PC-9 (cell line): ENCODE measurements at places on chromosomes 13 and 19. TPM values are rescaled to one million over a fixed set of nuclear protein-coding genes. Genes with fewer than 3 reads are reported as not detected.
A peak's percentile ranks its signal among the peaks of the same experiment; 100 is the strongest.

INSL3 gene
- 3.2 and 4.0 TPM in 2 replicates for total RNA-seq

DNA sequence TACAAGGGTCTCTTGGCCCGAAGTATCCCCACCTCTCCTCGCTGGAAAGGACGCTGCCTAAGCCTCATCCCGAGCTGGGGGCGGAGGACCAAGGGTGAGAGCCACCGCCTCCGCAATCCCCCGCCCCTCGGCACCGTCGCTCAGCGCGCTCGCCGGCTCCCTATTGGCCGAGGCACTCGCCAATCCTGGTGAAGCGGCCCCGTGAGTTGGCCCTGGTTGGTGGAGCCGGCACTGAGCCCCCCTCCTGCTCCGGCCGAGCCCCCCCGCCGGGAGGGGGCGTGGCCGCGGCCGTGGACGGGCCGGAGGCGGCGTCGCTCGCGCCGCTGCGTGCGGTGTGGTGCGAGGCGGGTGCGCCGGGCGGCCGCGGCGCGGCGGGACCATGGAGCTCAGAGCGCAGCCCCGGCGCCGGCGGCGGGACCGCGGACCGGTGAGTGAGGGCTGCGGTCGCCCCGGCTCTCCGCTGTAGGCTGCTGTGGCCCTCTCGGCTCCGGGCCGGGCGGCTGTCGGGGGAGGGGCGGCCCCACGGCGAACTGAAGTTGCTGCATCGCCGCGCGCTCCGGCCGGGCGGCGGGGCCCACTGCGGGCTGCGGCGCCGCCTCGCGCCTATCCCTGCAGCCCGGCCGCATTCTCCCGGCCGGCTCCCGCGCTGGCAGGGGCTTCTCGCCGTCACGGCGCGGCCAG lies at the start of gene WASF3:
Gene WASF3, plus strand, starts transcription at position 291 of the 681 bp plus-strand sequence. CDS start 84,588 bp downstream, outside the sequence.
- no peak within 1 kb of the TSS for H3K27ac ChIP-seq
- peak within 1 kb of the TSS; percentile 49; the same call in 1 of the 2 replicates for H3K4me3 ChIP-seq
- DNase-seq, result peak; percentile 64
- H3K4me1 ChIP-seq, result no peaks in the 10 kb centered on the region
- peaks cover 62% of the 10 kb centered on the region for H3K27me3 ChIP-seq
- H3K36me3 ChIP-seq, result no peaks in the 10 kb centered on the region

DNA sequence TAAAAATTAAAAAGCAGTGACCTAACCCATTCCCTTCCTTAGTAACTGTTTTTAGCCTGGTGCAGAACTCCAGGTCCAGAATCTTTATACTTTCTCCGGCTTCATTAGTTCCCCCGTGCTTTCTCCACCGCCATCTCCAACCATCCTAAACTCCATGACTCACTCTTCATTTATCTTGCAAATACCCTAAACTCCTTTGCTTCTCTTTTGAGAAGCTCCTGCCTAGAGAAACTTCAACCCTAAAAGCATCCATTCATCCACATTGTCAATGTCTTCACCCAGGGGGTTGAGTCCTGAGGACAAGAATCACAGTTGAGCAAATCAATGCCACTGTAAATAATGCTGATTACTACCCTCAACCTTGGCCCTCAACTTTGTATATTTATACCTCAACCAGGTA lies 17.1 kb upstream of the GARRE1 start:
- H3K27me3 ChIP-seq, result no peaks in the 10 kb centered on the region
- H3K4me3 ChIP-seq, result no peak overlapping the region
- H3K27ac ChIP-seq, result no peak overlapping the region
- no peaks in the 10 kb centered on the region for H3K36me3 ChIP-seq

STK11 gene
- 53.0 and 59.5 TPM in 2 replicates for total RNA-seq

GRCh38 chr19:5394551-5395505 lies 54.2 kb upstream of the PTPRS start:
- DNase-seq, result no peak
- H3K27ac ChIP-seq, result no peak overlapping the region
- H3K4me1 ChIP-seq, result no peaks in the 10 kb centered on the region
- no peaks in the 10 kb centered on the region for H3K36me3 ChIP-seq
- H3K4me3 ChIP-seq, result no peak overlapping the region
- H3K27me3 ChIP-seq, result peaks cover 50% of the 10 kb centered on the region

DNA sequence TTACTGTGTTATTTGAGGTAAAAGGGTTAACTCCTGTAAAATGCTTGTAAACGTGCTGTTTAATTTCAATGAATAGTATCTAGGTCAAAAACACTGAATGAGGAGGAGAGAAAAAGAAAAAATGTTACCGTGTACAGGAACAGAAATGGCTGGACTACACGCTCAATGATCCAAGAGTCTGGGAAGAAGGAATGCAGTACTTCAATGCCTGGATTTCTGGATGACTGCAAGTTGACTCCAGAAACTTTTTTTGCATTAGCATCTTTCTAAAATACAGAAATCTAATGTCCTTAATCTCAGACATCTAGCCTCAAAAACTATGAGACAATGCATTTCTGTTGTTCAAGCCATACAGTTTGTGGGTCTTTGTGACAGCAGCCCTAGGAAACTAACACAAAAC lies 17.4 kb upstream of the IPO5 start:
- no peak overlapping the region for H3K4me3 ChIP-seq
- H3K36me3 ChIP-seq, result no peaks in the 10 kb centered on the region
- no peak overlapping the region for H3K27ac ChIP-seq
- H3K4me1 ChIP-seq, result no peaks in the 10 kb centered on the region
- H3K27me3 ChIP-seq, result no peaks in the 10 kb centered on the region

DNA sequence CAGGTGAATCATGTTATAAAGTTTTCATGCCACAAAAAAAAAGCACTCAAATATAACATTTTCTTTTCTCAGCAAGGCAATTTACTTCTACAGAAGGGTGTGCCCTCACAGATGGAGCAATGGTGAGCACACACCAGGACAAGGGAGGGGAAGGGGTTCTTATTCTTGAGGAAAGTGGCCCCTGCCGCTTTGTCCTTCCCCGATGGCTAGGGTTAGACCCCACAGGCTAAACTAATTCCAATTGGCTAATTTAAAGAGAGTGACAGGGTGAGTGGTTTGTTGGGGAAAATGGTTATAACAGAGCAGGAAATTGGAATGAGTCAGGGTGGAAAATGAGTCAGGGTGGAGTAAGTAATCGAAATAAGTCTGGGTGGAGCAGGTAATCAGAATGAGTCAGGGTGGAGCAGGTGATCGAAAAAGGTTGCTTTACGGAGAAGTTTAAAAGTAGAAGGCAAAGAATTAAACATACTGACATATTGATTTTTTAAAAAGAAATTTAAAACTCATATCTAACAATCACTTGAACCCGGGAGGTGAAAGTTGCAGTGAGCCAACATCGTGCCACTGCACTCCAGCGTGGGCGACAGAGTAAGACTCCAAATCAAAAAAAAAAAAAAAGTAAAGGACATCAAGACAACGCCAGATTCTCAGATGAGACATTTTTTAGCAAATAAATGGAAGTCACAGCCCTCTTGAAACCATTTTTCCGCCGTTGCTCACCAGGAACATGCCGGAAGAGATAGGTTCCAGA lies 813 bp downstream of the ZNF562 start:
- peak overlapping the region; percentile 70 for H3K4me3 ChIP-seq
- no peaks in the 10 kb centered on the region for H3K4me1 ChIP-seq
- peaks cover 44% of the 10 kb centered on the region for H3K36me3 ChIP-seq

DNA sequence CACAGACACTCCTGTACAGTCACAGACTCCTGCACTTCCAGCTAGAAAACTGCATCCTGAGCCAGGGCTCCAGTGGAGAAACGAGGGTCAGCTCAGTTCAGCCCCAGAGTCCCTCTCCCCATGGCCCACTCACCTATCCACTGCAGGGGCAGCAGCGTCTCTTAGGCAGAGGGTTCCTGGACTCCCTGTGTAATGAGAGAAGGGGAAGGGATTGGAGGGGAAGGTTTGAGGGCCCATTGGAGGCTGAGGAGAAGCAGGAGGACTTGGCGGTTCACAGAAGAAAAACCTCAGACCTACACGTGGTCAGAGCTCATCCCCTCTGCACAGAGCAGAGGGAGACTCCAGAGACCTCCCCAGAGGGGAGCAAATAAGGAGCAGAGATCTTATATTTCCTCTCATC lies 9.2 kb upstream of the CEACAM18 start:
- H3K27ac ChIP-seq, result no peak overlapping the region
- H3K36me3 ChIP-seq, result no peaks in the 10 kb centered on the region
- DNase-seq, result no peak
- no peak overlapping the region for H3K4me3 ChIP-seq
- H3K27me3 ChIP-seq, result peaks cover 30% of the 10 kb centered on the region

GRCh38 chr13:99834246-99834645 lies 137.3 kb downstream of the ZIC5 start:
- H3K36me3 ChIP-seq, result no peaks in the 10 kb centered on the region
- H3K4me3 ChIP-seq, result no peak overlapping the region
- H3K4me1 ChIP-seq, result no peaks in the 10 kb centered on the region
- no peak for DNase-seq
- no peak overlapping the region for H3K27ac ChIP-seq
